Fibroblast of skin of abdomen (primary cell): ENCODE measurements at places on chromosomes 5 and 9.

DNA sequence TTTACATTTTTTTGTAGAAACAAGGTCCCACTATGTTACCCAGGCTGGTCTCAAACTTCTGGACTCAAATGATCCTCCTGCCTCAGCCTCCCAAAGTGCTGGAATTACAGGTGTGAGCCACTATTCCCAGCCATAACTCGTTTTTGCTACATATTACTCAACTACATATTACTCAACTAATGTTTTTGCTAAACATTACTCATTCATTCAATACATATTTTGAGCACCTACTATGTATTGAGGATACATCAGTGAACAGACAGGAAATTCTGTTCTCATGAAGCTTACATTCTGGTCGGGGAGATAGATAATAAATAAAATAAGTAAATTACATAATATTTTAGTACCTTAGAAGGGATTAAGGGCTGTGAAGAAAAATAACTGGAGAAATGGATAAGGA, 34.9 kb upstream of the STOM start:
- DNase-seq = no peak

DNA sequence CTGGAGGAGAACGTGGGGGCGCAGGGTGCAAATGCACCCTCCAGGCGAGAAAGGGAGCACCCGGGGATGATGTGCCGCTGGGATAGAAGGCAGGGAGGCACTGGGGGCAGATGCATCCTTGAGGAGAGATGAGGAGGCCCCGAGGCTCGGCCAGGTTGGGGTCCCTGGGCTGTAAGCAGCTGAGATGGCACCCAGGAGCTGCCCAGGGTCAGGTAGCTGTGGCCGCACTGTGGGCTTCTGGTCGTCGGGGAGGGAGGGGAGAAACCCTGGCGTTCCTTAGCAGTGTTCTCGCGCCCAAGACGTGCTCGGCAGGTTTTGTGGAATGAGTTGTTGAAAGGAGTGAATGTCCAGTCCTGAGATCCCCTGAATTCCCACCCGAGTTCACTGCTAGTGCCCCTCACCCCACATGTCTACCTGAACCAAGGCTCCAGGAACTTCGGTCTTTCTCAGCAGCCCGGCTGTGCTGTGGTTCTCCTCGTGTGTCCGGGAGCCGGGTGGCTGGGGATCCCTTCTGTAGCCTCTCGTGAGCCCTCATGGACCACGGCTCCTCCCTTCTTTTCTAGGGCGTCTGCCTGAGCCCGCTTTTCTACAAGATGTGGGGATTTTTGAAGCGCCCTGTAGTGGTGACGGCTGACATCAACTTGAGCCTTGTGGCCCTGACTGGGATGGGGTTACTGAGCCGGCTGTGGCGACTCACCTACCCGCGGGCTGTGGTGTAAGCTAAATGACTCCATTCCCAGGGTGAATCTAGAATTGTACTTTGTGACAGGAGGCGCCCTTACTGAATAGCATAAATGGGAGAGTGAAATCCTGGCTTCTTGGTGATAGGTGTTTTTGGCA, 1.1 kb downstream of the POMT1 start:
- peak; percentile 8 for DNase-seq

DNA sequence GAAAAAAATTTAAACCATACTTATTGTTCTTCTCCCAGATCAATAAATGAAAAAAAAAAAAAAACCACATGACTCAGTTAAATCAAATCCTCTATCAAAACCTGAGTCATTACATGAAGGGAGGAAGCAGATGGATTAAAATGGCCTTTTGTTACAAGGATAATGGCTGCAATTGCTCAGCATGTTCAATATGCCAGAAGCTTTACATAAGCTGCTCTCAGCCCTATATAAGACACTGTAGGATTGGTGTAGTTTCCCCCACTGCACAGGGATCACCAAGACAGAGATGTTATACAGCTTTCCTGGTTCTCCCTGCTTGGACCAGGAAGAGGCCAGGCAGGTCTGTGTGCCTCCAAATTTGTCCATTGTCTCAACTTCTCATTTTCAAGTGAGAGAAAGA, 101.6 kb upstream of the MAP1B start:
- DNase-seq = no peak

DNA sequence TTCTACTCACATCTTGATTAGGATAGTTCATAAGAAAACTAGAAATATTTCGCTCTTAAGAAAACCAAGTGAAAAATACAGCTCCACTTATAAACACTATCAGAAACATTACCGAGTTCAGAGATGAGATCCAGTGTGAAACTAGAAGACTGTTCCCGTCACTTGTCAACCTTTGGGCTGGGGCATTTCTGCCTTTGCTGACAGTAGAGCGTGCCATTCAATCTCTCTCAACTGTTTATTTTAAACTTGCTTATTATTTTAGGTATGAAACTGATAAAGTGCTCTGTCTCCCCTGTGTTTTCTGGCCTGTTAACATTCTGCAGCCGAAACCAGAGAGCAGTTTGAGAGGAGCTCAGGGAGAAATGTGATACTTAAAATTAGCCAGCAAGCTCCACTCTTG, 16.7 kb downstream of the MRRF start:
- DNase-seq = no peak

- no peak for DNase-seq
Measured at GRCh38 chr9:101117161-101117560, 88.6 kb downstream of the PLPPR1 start.

DNA sequence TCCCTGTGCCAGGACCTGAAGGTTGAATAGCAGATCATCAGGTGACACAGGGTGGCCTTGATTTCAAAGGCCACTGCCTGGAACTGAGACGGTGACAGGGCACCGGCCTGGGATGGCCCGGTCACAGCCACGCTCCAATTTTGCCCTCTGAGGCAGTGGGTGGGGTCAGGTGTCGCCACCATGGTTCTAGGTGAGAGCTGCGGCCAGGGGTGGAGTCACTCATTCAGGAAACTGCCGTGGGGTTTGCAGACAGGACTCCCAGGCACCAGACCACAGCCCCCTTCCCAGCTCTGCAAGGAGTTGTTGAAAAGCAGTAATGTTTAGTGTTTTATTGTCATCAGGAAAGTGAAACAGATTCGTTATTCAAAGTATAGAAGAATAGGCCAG, 17.3 kb upstream of the RNU6ATAC start:
- DNase-seq = no peak

DNA sequence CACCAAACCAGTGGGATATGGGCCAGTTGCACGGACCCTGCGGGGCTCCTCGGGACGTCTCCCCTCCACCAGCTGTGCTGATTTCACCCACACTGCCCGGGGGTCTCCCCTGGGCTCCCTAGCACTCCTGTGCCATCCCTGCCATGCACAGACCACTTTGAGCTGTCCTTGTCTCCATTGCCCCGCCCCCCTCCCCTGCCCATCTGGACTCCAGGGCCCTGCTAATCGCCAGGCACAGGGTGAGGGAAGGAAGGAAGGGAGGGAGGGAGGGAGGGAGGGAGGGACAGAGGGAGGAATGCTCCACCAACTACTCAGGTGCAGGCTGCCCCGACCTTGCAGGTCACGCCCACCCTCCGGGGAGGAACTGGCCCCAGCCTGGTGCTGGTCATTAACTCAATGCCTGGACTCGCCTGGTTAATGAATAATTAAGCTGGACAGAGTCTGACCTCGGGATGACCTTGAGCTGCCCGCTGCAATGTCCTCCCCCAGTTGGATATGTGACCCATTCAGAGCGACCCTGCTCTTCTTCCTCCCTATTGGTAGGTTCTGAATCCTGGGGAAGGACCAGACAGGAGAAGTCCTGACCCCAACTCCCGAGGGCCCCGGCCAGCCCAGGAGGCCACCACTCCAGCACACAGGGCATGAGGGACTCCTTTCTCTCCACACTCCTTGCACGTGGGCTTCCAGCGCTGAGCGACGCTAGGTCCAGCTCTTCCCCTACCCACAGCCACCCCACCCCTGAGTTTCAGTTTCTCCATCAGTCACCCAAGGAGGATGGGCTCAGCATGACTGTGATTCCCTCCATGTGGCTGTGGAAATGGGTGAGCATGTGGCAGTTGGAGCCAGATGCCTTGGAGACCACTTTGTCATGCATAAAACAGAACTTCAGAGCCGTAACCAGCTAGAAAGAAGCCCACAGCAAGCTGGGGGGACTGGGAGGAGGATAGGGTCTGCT, 62.1 kb downstream of the C9orf50 start:
- no peak for DNase-seq

DNA sequence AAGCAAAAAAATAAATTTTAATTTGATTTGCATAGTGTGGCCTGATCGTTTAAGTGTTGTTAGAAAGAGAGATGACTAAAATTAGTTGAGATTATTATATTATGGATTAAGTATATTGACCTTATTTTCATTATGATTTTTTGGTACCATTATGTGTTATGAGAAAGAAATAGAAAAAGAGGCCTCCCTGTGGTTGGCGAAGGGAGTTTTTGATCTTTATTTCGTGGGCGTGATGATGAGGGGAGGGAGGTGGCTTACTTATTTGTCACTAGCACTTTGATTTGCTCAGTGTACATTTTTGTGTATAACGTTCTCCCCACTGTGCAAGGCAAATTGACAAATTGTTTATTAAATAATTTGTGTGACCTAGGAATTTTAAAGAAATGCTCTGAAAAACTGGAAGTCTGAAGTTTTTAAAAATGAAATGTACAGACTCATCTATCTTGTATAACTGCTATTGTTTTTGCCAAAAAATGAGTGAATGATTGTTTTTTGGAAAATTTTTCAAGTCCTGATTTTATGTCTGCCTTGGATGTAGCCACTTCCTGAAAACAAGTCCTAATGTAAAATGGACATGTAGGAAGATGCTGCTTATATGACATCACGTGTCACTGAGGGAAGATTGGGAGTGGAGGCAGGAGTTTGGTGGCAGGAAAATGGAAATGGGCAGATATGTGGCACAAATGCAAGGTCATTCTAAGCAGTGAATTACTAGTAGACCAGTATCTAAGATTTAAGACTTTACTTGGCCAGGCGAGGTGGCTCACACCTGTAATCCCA, 3.0 kb downstream of the DAPK1 start:
- DNase-seq = no peak

- DNase-seq = no peak
Measured at GRCh38 chr9:84285381-84285780, 55.2 kb downstream of the SLC28A3 start.

DNA sequence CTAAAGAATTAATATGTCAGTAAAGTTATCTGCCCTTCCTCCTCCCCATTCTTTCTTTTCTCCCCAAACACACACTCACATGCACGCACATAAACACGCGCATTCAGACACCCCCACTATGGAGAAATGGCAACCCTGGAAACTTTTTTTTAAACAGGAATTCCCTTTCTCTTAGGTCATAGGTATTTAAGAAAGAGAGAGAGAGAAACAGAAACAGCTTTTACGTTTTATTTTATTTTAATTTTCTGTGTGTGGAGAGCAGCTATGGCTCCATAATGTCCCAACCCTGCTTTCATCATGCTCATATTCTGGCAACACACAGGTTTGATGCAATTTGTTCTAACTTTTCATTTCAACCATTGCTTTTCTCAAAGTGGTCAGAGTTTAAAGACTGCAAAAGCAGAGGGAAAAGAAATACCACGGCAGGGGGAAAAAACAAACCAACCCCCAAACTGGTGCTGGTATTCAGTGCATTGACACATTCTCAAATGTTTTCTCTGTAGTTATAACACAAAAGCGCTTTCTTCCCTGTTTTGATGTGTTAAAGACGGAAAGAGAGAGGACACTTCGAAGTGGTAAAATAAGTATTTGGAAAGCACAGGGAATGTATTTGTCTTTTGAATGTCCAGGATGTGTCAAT, 126.0 kb upstream of the TMEM161B start:
- DNase-seq = no peak

DNA sequence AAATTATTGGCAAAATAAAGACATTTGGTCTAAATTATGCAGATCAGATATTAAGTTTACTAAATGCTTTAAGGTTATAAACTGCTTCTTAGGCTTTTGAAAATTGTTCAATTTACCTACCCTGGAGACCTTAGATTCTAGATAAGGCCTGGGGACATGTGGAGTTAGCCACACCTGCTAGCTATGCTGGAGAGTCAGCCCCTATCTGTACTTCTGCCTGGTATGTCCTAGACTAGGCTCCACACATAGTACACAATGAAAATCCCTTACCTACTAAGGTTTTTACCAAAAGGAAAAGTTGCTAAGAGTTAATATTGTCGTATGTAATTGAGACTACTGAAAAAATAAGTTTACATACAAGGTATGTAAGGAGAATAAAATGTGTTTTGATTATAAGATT, 49.8 kb upstream of the DMAC1 start:
- DNase-seq = no peak

GRCh38 chr5:115858396-115858795, 16.7 kb downstream of the AP3S1 start:
- no peak for DNase-seq

GRCh38 chr5:115657881-115658233, 32.0 kb upstream of the TMED7 start:
- peak; percentile 88 for DNase-seq
